ENCODE measurements at places on chromosomes 13 and 19.

DNA sequence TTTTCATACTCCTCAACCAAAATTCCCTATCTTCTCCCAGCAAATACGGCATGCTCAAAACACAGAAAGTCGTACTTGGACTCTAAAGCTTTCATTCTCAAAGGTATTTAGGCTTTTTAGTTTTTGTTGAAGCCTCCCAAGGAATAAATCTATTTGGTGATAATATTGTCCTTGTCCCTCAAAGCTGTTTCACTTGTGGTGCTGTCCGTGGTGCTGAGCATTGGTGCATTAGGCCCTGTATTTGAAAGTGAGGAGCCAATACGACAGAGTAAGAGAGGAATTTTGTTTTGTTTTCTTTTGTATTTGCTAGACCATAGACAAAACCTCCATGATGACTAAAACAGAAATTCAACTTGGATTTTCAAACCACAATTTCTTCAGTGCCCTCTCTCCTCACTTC is 3.2 kb upstream of the LGALS13 start:
- DNase-seq, result no peak

DNA sequence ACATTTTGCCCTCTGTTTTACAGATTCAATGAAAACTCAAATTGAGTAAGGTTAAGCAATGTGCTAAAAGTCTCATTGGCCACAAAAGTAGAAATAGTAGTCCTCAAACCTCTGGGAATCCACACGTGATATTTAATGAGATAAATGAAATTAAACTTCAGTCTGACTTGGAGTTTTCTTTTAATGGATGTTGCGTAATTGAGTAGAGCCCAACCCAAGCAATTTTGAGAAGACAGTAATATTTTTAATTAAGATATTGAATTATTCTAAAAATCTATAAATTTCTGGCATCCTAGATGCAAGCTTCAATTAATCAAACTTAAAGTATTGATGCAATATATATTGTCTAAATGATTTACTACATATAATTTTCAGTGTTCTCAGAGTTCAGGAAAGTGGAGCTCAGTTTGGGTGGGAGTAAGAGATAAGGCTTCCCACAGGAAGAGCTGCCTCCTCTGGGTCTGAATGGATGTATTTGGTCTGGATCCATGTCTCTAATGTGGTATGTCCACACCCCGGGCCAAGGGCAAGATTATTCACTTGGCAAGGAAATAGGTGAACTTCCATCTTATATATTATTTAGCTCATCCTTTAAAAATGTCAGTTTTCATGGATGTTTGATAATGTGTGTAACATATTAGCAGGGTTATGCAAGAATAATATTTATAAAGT is 6.9 kb downstream of the MBNL2 start:
- DNase-seq, result no peak

- no peak for DNase-seq
Observed at GRCh38 chr13:28744091-28744536, 25.3 kb upstream of the SLC46A3 start.

- DNase-seq, result no peak
Observed at GRCh38 chr13:20348645-20349408, 116.7 kb upstream of the GJB6 start.

GRCh38 chr19:39195755-39196154 is 1.0 kb upstream of the NCCRP1 start:
- no peak for DNase-seq

- no peak for DNase-seq
Observed at GRCh38 chr19:2056837-2057192, 5.8 kb upstream of the MKNK2 start.
